Kidney capillary endothelial cell (primary cell): ENCODE measurements at places on chromosomes 6 and 20.

- DNase-seq = no peak
Observed at GRCh38 chr6:73299151-73299971, 36.4 kb upstream of the KHDC1 start.

DNA sequence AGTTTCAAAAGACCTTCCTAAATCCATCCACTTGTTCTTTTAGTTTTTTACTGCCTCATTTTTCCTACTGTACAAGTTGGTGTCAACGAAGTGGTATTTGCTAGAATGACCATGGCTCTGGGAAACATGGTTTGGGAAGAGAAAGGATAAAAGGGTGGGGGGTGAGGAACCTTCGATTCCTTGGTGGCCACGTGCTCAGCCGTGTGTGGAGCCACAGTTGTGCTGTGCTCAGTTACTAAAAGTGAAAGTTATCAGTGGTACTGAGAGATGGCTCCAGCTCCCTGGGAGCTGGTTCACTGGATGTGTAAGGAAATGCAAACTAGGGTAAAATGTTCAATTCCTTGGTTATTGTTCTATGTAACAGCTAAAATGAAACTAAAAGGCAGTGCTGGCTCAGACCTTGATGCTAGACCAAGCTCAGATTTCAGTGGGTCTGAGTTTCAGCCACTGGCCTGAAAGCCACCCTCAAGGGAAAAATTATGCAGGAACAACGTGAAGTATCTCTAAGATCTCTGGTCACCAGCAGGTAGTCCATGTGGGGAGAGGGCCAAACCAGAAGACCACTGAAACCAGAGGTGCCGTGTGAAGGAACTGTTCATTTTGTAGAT, 7.4 kb upstream of the SLC22A2 start:
- DNase-seq = no peak

GRCh38 chr6:145621776-145622175, 113.5 kb downstream of the EPM2A start:
- DNase-seq = no peak

- no peak for DNase-seq
Observed at GRCh38 chr20:25058051-25058846, at the start of gene ACSS1. TSS of gene ACSS1 (minus strand) at chr20:25058139. CDS start at chr20:25058102, 37 bp downstream.

GRCh38 chr6:101015541-101015940, 134.4 kb upstream of the ASCC3 start:
- no peak for DNase-seq
